ENCODE measurements at places on chromosomes 6 and 20.

GRCh38 chr20:52001999-52002666 lies 189.4 kb downstream of the ZFP64 start:
- DNase-seq, result no peak

- peak; percentile 31 for DNase-seq
These were observed 27.8 kb downstream of the SPATA2 start for GRCh38 chr20:49887251-49888211.

DNA sequence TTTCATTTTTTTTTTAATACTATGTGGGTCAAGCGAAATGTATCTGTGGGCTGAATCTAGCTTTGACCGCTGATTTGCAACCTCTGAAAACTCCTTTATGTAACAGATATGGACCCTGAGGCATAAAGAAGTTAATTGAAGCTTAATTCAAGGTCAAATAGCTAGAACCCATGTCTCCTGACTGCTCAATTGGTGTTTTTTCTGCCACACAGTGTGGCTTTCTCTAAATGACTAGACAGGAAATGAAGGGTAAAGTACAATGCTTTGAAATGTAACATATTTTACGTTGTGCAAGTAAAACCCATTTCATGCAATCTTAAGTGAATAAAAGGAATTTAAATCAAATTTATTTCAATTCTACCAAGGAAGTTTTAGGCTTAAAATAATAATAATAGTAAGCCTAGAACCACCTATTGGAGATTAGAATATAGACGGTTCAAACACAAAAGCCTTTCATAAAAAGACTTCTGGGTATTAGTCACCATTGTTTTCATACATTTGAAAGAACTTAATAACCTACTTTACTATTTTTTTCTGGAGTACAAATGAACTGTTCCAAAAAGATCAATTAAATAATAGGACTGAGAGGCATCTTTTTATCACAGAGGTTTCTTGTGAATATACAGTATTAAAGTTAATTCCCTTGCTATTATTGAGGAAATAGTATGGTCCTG lies 279.8 kb downstream of the EPHA7 start:
- no peak for DNase-seq

- DNase-seq, result no peak
These were observed 15.2 kb downstream of the ZBP1 start for GRCh38 chr20:57605045-57605444.

GRCh38 chr20:38473367-38473795 lies 738 bp downstream of the RALGAPB start:
- DNase-seq, result no peak

- peak; percentile 78 for DNase-seq
These were observed 57.1 kb downstream of the KIZ start for GRCh38 chr20:21182832-21183563.

DNA sequence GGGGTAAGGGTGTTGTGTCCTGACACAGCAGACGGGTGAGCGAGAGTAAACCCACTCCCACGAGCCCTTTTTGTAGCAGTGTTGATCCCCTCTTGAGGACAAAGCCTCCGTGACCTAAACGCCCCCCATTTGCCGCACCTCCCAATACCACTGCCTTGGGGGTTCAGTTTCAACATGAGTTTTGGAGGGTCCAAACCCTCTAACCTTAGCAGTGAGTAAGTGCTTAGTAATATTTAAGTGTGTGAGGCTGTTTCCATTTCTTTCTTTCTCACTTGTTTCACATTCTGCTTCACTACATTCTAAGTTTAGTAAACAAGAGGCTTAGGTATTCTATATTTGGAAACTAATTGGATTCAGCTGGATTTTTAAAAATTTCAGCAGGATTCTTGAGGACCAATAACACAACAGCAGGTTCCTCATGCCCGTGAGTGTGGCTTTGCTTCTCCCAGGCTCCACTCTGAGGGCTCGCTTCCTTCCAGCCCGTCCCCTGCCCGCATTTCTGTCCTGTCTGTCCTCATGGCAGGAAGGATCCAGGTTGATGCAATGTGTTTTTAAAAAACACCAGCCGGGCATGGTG lies 41.2 kb downstream of the SNX9 start:
- DNase-seq, result no peak

DNA sequence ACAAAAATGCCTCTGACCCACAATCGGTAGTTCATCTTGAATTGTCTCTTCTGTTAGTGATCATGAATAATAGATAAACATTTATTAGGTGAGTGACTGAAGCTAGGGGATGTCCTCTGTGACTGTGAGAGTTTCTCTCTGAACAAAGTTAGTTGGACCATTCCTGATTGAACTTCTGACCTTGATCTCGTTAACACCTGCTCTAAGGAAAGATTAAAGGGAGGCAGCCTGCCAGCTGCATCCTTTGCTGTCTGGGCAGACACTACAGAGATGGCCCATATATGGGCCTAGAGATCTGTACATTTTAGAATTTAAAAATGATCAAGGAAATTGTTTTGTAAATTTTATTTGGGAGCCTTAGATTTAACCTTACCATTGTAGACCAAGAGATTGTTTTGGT lies 27.3 kb downstream of the MAPK14 start:
- no peak for DNase-seq

- DNase-seq, result no peak
These were observed 1.6 kb downstream of the SLC44A4 start for GRCh38 chr6:31877125-31877650.

DNA sequence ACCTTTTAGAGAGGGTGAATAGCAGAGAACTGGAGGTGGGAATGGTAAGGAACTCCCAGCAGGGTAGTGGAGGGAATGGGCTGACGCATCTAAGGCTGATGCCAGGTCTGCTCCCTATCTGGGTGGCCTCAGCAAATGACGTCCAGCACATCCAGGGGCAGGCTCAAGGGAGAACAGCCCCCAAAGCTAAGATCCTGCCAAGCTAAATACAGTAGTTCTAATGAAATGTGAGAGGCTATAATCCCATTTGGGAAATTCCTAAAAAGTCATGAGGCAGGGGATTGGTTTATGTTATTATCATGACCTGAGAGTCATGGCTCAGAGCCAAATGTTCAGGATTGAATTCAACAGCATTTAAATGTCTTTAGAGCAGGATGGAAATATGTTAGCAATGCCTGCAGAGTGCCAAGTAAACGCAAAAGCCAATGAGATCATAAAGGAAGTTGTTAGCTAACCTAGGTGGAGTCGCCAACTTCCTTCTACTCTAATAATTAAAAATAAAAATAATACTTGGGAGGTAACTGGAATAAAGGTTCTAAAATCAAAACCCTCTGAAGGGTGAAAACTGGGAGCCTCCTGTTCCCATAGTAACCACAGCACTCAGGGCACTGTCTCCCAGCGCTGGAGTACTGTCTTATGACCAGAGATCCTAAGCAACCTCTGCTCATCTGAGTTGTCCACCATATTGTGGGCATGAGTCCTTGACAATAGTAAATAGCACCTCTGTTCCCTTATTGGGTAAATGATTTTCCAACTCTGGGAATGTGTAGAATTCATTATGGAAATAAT lies 34.8 kb downstream of the IYD start:
- peak; percentile 33 for DNase-seq

- DNase-seq, result peak; percentile 20
These were observed at the start of gene FBXO9 for GRCh38 chr6:53065266-53066076. Gene FBXO9, plus strand, starts transcription at chr6:53065404. Its CDS starts 386 bp downstream, at chr6:53065790.

GRCh38 chr20:61271312-61272231 lies 19.5 kb downstream of the CDH4 start:
- DNase-seq, result no peak

DNA sequence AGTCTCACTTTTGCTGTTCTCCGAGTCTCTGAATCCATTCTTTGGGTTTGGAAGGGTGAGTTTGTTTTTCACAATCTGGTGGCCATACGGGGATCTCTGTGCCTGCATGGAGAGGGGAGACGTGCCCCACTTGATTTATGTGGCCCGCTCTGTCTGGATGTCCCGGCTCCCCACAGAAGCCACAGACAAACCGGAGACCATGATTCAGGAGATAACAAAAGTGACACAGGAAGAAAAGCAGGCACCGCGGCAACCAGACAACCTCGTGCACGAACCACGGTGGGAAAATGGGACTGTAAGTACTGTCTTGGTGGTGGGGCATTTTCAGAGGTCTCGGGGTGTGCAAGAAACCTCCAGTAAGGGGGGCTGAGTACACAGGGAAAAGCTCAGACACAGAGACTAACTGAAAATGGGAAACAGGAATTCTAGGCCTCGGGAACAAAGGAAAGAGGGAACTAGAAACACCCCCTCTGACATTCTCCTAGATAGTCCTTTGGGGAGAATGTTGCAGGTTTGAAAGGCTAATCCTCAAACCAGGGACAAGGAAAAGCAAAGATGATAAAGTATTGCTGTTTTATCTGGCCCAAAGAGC lies 22.1 kb upstream of the ZNF318 start:
- DNase-seq, result no peak

GRCh38 chr6:268394-268935 lies 23.8 kb upstream of the DUSP22 start:
- DNase-seq, result no peak

DNA sequence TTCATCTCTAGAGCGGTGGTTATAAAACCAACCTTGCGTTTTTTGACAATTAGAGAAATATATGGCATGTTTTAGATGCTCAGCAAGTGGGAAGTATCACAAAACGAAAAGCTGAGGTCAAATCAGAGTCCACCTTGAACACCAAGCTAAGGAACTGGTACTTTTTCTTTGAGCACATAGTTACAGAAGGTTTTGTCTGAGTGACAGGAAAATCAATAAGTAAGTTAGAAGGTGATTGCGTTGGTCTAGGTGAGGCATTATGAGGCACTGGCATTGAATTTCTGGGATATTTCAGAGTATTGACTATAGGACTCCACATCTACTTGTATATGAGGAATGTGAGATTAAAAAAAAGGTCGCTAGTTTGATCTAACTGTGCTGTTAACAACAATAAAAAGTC lies 597 bp upstream of the HINT3 start:
- DNase-seq, result no peak
